ENCODE measurements at places on chromosomes 3 and 15.

- DNase-seq = no peak
Observed at GRCh38 chr3:128814060-128814459, 65.4 kb upstream of the ACAD9 start.

GRCh38 chr15:97072545-97072944 is 742.0 kb downstream of the NR2F2 start:
- DNase-seq = no peak

DNA sequence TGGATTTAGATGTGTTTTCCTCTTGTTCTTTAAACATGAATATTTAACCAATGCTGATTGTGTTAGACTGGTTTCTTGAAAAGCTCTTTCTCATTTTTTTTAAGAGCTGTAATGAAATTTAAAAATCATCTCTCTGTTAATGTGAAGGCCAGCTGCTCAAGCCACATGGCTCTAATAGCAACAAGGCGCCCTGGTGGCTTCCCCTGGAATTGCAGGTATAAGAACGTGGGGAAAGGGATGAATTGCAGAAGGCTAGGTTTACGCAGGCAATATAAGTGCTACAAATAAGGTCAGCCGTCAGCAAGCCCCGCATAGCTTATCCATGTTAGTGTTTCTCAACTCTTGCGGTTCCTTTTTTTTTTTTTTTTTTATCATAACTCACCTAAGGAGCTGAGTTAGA is 108.5 kb downstream of the SAMMSON start:
- no peak for DNase-seq

- DNase-seq = no peak
Observed at GRCh38 chr15:78228356-78228996, 5.9 kb downstream of the ACSBG1 start.

DNA sequence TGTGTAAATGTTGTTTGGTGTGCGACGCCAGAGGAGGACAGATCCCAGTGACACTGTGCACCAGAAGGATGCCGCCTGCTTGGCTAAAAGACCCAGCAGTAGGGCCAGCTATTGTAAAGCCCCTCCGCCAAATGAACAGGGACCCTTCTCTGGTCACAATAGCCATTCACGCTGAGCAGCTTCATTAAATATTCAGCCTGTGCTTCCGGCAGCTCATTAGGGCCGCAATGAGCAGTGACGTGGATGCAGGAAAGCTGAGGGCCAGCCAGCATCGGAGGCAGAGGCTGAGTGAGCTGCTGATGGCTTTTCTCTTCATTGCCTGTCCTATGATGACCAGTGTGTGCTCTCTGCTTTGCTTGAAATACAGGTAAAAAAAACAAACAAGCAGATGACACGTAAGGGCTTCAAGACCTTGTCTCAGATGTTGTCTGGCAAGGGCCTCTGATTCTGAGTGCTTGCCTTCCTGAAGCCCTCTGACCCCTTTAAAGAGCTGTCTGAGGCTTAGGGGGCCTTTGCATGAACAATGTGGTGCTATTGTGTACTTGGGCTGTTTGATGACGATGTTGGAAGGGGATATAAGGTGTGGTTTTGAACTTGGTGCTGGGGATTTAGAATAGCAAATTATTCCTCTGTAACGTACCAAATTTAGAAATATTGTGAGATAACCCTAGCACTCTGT is 130.4 kb downstream of the FEZF2 start:
- DNase-seq = no peak

DNA sequence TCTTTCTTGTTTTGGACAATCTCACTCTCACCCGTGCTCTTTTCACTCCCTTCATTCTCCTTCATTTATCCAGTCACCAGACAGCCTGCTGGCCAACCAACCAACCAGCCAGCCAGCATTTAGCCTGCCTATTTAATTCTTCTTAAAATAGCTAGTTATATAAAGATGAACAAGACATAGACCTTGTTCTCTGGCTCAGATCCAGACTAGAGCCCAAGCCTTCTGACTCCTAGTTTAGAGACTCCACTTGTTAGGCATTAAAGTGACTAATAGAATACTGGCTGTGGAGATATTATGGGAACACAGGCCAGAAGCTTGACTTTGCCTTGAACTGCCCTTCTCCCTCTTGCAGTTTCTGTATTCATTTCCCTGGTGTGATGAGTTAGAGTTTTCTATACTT is 215.3 kb upstream of the THRB start:
- no peak for DNase-seq

DNA sequence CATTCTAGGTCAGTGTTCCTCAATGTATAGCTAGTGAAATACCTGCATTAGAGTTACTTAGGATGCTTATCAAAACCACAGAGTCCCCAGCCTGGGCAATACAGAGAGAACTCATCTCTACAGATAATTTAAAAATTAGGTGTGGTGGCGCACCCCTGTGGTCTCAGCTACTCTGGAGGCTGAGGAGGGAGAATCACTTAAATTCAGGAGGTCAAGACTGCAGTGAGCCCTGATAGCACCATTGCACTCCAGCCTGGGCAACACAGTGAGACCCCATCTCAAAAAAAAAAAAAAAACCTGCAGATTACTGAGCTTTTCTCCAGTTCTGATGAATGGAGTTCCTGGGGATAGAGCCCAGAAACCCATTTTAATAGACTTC is 10.1 kb upstream of the MINDY2 start:
- no peak for DNase-seq

DNA sequence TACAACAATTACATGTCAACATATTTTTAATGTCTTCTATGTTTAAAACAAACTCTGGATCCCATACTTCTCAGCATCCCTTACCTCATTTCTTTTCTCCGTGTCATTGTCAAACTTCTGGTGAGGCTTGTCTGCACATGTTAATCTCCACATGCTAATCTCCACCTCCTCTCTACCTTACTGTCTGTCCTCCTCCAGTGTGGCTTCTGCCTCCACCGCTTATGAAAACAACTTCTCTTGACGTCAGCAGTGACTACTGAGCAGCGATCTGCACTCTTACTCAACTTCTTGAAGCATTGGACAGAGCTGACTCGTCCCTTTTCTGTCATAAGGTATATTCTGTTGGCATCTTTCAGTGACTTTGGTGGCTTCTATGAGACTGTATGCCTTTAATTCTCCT is 338.2 kb upstream of the THRB start:
- no peak for DNase-seq

DNA sequence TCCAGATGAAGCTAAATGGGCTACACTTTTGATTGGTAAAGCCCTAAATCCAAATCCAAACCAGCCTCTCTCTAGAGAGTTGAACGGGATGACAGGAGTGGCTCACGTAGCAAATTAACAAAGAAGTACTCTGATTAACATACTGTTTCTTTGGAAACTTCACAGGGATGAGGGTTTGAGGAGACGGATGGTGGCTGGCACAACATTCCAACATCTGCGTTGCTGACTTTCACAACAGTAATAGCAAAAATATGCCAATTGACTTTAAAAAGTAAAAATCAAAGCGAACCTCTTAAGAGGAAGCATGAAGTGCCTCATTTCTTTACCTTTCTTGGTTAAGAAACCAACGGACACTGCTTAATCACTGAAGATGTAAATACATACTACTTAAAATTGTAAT is 181.4 kb downstream of the TBL1XR1 start:
- DNase-seq = no peak

DNA sequence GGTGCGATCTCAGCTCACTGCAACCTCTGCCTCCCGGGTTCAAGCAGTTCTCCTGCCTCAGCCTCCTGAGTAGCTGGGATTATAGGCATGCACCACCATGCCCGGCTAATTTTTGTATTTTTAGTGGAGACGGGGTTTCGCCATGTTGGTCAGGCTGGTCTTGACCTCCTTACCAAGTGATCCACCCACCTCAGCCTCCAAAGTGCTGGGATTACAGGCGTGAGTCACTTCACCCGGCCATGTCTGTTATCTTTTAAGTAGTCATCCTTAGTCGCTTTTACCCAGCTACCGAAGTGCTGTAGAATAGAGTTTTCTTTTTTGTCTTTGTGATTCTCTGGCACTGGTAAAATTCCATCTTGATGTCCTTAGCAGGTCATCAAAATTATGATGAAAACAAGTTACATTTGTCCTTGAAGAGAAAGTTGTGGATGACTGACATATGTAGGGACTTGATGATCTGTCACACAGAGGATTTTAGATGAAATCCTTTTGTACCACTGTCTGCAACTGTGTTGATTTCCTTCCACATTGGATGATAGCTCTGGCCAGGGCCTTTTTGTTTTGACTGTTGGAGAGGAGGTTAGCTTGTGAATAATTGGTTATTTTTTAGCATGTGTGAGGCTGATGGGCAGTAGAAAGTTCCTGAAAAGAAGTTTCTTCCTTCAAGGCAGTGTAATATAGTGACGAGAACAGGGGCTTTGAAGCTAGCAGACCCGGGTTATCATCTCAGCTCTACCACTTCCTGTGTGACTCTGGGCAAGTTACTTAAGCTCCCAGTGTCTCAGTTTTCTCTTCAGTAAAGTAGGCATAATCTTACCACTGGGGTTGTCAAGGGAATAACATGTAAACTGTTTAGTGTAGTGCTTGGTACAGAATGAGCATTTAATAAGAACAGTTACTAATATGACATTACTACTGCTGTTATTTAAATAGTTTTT is 18.8 kb downstream of the ATG7 start:
- no peak for DNase-seq

Data from cortex of kidney (tissue), 1 donor.